Stromal cell of bone marrow (primary cell): ENCODE measurements at places on chromosomes 7 and 10.

DNA sequence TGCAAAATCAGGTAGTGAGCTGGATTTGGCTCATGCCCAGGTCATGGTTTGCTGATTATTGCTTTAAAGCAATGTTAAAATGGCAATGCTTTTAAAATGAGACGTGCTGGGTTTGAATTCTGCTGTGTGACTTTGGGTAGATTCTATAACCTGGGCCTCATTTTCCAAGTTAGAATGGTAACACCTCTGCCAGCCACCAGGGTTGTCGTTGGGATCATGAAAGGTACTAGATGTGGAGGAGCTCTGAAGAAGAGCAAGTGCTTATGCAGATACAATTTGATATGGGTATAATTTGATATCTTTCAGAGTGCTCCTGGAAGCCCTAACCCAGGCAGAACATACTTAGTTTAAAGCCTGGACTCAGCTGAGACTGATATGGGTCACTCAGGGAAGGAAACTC is 60.0 kb downstream of the EVX1 start:
- DNase-seq: no peak

GRCh38 chr10:86401588-86402282 is 35.1 kb upstream of the GRID1 start:
- DNase-seq: no peak

GRCh38 chr10:87930934-87931835 is 67.8 kb downstream of the PTEN start:
- no peak for DNase-seq

- DNase-seq: no peak
These were observed 55.0 kb downstream of the TRIM24 start for GRCh38 chr7:138515001-138515528.

GRCh38 chr10:62620491-62620890 is 184.0 kb upstream of the ADO start:
- DNase-seq: no peak

GRCh38 chr10:116627386-116627933 is 6.7 kb downstream of the PNLIPRP2 start:
- no peak for DNase-seq

- DNase-seq: no peak
These were observed 1050.6 kb downstream of the NRG3 start for GRCh38 chr10:82925547-82925946.

DNA sequence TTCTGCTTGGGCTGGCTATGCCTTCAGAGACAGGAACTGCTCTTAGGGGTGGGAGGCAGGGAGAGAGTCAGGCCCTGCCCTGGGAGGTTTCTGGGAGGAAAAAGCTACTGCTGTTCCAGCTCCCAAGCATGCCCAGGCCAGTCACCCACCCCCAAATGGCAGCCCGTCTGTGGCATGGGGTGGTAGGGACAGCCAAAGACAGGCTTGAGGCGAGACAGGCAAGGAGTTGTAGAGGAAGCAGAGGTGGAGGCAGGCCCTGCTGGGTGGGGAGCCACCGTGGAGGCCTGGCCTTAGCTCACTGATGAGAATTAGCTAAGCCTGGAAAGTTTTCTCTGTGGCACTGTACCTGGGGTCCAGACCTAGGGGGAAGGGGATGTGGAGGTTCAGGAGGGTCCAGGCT is 6.6 kb upstream of the SAMD8 start:
- DNase-seq: no peak

GRCh38 chr7:17150018-17150417 is 148.4 kb upstream of the AHR start:
- DNase-seq: no peak

DNA sequence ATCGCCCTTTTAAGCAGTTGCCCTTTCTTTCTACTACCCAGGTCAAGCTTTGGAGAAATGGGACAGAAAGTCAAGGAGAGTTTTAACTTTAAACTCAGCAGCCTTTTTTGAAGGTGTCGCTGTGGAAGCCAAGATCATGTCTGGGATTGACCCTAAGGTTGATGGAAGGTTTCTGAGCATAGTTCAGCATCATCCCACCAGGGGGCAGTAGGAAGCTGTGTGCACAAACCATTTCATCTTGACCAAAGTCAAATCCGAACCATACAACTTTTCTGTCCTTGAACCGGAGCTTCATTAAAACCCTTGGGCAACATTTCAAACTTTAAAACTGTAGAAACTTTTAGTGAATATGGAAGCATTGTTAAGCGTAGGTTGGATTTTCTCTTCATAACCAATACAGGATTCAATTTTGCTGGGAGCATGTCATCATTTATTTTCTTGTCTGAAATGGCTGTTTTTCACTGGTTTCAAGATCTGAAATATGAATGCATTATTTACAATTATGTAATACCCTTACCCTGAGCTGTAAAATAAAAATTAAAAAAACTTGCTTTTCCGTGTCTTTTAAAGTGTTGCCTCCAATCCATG is 214.4 kb upstream of the KIAA1217 start:
- peak; percentile 25 for DNase-seq

DNA sequence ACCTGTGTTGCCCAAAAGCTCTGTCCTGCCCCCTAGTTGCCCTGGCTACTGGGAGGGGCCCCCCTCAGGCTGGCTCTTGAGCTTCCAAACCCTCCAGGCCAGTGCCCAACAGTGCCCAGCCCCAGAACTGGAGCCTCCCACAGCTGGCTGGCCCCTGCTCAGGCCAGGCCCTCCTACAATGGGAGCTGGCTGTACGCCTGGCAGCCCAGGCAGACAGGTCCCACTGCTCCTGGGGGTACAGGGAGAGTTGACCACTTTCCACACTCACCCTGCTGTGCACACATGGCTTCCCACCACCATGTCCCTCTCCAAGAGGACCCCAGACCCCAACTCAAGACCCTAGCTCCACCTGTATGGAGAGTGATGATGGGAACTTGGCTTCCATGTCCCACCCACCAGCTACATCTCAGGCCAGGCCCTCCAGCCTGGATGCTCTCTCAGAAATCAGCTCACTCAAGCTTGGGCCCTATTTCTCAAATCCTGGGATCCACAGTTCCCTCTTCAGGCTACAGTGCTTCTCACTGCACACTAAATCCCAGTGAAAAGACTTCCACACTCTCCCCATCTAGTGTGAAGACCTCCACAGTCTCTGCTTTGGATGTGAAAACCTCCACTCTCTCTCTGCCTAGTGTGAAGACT is 92.6 kb downstream of the OAT start:
- DNase-seq: no peak

DNA sequence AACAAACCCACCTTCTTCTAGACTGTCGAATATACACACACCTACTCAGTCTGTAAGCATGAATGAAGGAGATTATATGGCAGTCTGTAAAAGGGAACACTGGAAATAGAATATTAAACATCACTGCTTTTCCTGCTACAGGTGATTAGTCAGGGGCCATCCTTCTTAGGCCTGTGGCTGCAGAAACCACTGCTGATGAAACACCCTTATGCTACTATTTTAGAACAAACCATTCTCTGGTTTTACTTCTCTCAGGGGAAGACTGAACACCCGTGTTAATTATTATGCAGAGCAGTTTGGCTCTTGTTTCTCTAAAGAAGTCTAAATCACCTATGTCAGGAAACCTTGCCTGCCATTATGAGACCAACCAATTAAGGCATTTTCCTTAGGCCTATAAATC is 351.1 kb upstream of the KLF6 start:
- DNase-seq: no peak

DNA sequence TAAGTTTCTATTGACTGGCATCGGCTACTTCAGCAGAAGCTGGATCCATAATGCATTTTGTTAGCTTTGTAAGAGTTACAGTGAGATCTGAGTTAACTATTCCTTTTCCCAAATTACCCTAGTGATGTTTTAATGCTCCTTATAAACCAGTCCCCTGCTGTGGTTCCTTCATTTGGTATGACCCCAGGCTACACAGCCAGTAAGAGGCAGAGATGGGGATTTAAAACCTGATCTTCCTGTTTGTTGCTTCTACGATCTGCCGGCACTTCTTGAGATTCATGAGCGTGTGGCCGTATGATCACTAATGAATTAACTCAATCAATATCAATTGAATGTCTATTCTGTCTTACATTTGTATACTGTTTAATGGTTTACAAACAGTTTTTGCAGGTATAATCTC is 86.1 kb downstream of the CACNB2 start:
- no peak for DNase-seq

GRCh38 chr7:73342645-73343044 is 14.7 kb downstream of the FKBP6 start:
- peak; percentile 51 for DNase-seq

- no peak for DNase-seq
These were observed 99.0 kb downstream of the SRPK2 start for GRCh38 chr7:105289704-105290103.

GRCh38 chr7:159017741-159018140 is 126.9 kb downstream of the VIPR2 start:
- DNase-seq: no peak

- no peak for DNase-seq
These were observed 40.3 kb upstream of the KAT6B start for GRCh38 chr10:74786126-74786525.

- DNase-seq: no peak
These were observed 272.2 kb upstream of the NPVF start for GRCh38 chr7:25500393-25500921.

DNA sequence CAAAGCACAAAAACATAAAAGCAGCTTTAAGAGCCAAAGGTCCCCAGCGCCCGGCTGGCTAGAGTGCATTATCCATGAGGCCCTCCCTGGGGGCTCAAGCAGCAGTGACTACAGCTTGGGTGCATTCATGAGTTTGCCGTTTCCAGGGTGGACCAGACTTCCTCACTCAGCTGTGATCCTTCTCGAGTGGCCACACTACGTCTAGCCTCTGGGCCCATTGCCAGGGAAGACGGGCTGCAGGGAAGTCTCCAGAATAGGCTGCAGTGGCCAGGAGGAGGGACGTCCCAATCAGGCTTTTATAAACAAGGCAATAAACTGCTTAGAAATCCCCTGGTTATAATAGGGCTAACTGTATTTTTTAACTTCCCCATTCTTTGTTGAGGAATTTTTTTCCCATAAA is 89.4 kb upstream of the C1QL3 start:
- DNase-seq: no peak

DNA sequence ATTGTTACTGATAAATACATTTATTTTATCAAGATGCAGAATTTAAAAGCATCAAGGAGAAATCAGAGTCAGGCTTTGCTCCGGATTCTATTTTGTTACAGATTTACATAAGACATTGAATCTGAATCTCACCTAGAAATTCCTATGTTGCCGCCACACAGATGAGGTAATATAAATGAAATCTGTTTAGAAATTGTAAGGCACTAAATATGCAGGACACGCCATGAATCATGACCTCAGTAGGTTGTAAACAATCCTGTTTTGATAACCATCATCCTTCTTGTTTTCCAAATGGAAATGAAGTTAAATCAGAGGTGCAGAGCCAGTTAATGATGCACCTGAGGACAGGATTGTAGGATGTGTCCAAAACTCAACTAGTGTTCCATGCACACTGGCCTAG is 778.0 kb downstream of the MAGI2 start:
- no peak for DNase-seq

DNA sequence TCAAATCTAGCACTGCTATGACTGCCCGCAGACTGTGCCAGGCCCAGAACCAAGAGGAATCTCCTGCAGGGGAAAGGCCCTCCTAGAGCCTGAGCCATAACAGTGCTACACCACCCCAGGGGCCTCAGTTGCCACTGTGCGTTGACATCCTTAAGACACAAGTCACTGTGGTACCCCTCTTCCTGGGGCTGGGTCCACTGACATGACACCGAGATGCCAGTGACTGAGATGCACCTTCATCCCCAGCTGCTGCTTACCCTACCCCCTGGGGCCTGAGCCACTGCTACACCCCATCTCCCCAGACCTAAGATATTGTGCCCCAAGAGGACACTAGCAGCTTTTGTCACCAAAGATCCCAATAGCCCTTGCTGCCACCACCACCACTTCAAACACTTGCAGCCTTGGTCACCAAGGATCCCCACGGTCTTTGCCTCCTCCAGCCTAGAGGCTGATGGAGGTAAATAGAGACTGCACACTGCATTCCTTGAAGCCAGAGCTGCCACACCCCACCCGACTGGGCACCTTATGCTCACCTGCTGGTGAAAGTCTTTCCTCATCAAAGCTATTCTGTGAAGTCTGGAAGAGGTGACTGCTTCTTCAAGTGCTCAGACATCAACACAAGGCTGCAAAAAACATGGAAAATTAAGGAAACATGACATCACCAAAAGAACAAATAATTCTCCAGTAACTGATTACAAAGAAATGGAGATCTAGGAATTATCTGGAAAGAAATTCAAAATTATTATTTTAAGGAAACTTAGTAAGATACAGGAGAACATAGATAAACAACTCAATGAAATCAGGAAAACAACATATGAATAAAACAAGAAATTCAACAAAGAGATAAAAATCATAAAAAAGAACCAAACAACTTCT is 40.4 kb upstream of the SHH start:
- DNase-seq: no peak

DNA sequence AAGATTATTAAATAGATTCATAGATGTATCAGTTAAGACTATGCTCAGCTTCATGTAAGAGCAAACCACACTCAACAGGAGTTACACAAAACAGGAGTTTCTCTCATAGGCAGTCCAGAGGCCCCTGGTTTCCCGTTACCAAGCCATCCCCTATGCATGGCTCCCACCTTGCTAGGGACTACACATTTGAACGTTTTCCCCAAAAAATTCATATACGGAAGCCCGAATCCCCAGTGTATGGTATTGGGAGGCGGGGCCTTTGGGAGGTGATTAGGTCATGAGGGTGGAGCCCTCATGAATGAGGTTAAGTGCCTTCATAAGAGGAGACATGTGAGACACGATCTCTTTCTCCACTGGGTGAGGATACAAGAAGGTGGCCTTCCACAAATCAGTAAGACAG is 29.1 kb downstream of the RSU1 start:
- DNase-seq: no peak

DNA sequence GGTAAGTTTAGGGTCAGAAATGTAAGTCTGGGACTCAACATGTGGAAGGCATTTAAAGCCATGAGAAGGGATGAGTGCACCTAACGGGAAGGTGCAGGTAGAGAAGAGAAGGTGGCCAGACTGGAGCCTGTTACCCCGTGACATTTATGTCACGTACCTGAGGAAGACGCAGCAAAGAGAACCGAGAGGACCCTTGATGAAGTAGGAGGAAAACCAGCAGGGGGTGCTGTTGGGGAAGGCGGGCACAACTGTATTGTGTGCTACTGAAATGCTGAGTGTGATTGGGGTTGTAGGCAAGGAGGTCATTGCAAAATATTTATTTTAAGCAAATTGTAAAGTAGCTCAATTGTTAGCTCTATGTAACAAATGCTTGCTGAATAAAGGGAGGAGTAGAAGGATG is 338.2 kb upstream of the PRKCQ start:
- DNase-seq: no peak

DNA sequence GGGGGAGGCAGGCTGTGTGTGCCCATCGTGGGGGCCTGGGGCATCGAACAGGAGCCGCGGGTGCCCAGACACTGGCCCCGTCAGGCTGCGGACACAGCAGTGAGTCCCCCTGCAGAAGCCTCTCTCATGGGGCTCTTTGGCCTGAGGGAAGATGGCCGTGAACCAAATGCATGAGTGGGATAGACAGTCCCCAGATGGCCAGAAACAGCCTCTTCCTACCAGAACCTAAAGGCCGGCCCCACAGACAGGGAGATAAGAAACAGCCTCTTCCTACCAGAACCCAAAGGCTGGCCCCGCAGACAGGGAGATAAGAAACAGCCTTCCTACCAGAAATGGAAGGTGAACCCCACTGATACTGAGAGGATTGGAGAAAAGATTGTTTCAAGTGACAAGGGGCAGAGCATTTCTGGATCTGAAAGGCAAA is 16.6 kb downstream of the IDI2 start:
- DNase-seq: no peak
